ENCODE measurements at places on chromosomes 12 and 14. TPM values are rescaled to one million over a fixed set of nuclear protein-coding genes. Genes with fewer than 3 reads are reported as not detected.
A peak's percentile ranks its signal among the peaks of the same experiment; 100 is the strongest.

PPP2R5C gene
- 105 TPM for total RNA-seq

- no peak for DNase-seq
Measured at GRCh38 chr12:108166505-108166904, 37.4 kb downstream of the WSCD2 start.

DPPA3 gene
- total RNA-seq = not detected

DNA sequence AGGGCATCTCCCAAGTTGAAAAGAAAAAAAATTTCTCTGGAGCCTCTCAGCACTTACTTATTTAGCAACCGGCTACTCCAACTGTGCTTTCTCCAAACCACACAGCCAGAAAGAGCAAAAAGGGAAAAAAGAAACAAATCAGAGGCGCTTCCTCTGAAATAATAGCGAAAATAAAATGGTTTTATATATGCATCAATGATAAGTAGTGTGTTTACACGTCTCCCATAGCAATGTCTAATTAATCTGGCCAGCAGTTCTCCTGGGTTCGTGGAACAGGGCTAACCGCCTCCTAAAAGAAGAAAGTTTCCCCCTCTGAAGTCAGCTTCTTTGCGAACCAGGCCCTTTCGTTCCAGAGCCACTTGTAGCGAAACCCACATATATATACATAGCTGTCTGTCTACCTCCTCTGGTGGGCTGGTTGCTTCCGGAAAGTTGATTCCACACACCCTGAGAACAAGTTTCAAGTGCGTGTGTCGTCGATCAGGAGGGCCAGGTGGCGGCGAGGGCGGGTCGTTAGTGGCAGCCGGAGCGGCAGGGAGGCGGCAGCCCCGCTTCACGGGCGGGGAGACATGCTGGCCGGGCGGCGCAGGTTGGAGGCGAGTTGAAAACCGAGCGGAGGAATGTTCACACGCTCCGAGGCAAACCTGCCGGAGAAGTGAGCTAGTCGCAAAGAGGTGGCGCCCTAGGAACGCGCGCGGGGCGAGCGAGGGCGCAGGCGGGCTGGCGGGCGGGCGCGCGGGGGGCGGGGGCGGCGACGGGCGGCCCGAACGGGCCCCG lies 2.7 kb downstream of the PTHLH start:
- peak; percentile 89 for DNase-seq

PMEL gene
- total RNA-seq = 45.1 TPM
